Aorta (tissue), 5 donors: ENCODE measurements at places on chromosomes 11 and 22. TPM values are rescaled to one million over a fixed set of nuclear protein-coding genes. Genes with fewer than 3 reads are reported as not detected.

Gene GGT1
- 14.2 TPM for total RNA-seq

Gene BBOX1
- total RNA-seq = not detected

Gene ADM2
- total RNA-seq = 0.54 TPM

Gene DDTL
- 3.6 TPM for total RNA-seq

Gene KRTAP5-7
- total RNA-seq = 0.39 TPM

- no peaks in the 10 kb centered on the region for H3K27me3 ChIP-seq
- DNase-seq = no peak
- H3K4me3 ChIP-seq = no peak overlapping the region
- no peaks in the 10 kb centered on the region for H3K36me3 ChIP-seq
- H3K4me1 ChIP-seq = no peaks in the 10 kb centered on the region
Observed at GRCh38 chr11:117945047-117945810, 16.0 kb upstream of the TMPRSS13 start.

DNA sequence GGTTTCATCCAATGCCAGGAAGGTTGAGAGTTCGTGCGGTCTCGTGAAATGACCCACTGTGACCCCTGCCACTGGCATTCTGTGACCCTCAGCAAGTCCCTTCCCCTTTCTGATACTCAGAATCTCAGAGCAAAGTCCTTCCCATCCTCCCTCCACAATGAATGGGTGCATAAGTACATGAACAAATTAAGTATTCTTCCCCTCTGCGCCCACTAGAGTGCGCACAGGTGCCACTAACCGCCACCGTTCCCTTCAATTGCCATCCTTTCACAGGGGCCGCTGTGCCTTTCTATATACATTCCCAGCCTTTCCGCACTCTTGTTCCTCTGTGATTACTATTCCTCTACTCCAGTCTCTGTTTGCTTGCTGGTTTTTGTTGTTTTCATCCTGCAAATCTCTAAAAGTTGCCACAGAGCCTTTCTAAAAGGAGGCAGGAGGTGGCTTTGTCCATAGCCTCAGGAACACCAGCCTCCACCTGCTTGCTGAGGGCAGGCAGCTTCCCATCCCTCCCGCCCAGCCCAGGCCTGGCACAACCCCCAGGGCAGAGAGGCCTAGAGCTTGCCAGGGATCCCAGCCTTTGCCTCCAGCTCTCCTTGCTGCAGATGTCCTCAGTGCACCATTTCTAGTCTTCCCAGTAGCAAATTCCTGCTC is 6.7 kb upstream of the AP1B1 start:
- no peaks in the 10 kb centered on the region for H3K4me1 ChIP-seq
- DNase-seq = peak; percentile 79
- H3K4me3 ChIP-seq = no peak overlapping the region
- H3K27ac ChIP-seq = no peak overlapping the region
- no peaks in the 10 kb centered on the region for H3K36me3 ChIP-seq

DNA sequence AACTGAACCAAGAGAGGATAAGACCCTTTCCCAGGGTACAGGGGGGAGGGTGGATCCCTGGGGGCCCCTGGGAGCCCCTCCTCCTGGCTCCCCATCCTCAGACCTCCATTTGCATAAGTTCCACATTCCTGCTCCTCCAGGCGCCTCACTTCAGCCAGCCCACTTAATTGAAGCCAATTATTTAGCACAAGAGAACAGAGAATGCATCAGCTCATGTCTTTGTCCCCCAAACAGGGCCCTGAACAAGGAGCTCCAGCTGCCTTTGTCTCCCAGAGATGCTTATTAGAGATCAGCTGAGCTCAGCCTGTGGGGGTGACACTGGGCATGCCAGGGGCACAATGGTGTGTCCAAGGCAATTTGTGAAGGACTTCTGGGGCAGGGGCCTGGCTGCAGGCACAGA is 89.9 kb upstream of the PRDM11 start:
- no peak for DNase-seq
- no peaks in the 10 kb centered on the region for H3K27me3 ChIP-seq
- H3K4me3 ChIP-seq = no peak overlapping the region
- no peaks in the 10 kb centered on the region for H3K4me1 ChIP-seq

DNA sequence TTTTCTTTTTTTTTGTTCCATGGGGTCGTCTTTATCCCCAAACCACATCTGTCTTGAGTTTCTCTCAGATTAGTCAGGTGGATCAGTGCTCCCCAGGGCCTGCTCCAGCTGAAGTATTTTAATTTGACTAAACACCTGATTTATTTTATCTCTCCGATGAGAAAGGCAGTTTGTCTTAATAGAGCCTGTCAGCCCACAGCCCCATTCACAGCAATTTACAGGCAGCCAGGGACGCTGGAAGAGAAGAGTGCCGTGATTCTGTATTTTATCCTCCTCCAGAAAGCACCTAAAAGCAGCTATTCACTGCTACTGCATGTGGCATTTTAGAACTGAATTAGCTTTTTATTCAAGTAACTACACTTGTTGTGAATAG is 164.5 kb downstream of the SOX6 start:
- H3K27ac ChIP-seq = no peak overlapping the region
- DNase-seq = no peak
- no peaks in the 10 kb centered on the region for H3K27me3 ChIP-seq

- no peak overlapping the region for H3K27ac ChIP-seq
- H3K36me3 ChIP-seq = no peaks in the 10 kb centered on the region
- no peak overlapping the region for H3K4me3 ChIP-seq
Observed at GRCh38 chr22:36653316-36653715, 50.2 kb downstream of the CACNG2 start.
